ENCODE measurements at places on chromosomes 13 and 19. TPM values are rescaled to one million over a fixed set of nuclear protein-coding genes. Genes with fewer than 3 reads are reported as not detected.

The GJB6 gene
- total RNA-seq: not detected

The BAX gene
- total RNA-seq: 89.2 TPM

The LILRA5 gene
- total RNA-seq: not detected

The GARIN5A gene
- total RNA-seq: not detected

The SLITRK6 gene
- total RNA-seq: not detected
